Stimulated activated CD4-positive, alpha-beta T cell treated with anti-CD3 and anti-CD28 coated beads, Interleukin-12 subunit alpha, Interleukin-12 subunit beta, amount 100 ng/mL, for 4 hours (primary cell): ENCODE measurements at places on chromosomes 12 and 14.

- DNase-seq, result no peak
Observed at GRCh38 chr12:14395074-14395778, 29.7 kb downstream of the ATF7IP start.

GRCh38 chr12:10361084-10361483 is 28.8 kb downstream of the KLRK1 start:
- no peak for DNase-seq

DNA sequence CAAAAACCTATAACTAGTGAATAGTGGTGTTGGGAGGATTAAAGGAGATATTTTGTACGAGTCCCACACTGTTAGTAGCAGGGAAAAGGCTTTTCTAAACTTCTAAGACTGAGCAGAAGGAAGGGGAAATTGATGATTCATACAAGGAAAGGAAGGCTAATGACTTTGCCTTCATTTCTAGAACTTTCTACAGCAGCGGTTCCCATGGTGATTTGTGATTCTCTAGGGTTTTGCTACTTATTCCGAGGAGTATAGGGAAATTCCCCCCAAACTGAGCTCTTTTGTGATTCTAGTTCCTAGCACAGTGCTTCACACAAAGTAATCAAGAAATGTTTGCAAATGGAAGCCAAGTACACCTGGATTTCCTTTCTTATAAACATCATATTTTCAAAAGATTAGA is 23.8 kb upstream of the PWP1 start:
- DNase-seq, result no peak

- no peak for DNase-seq
Observed at GRCh38 chr14:69002069-69002468, 23.0 kb upstream of the ACTN1 start.

- DNase-seq, result no peak
Observed at GRCh38 chr12:58117201-58117600, 175.8 kb downstream of the ATP23 start.

DNA sequence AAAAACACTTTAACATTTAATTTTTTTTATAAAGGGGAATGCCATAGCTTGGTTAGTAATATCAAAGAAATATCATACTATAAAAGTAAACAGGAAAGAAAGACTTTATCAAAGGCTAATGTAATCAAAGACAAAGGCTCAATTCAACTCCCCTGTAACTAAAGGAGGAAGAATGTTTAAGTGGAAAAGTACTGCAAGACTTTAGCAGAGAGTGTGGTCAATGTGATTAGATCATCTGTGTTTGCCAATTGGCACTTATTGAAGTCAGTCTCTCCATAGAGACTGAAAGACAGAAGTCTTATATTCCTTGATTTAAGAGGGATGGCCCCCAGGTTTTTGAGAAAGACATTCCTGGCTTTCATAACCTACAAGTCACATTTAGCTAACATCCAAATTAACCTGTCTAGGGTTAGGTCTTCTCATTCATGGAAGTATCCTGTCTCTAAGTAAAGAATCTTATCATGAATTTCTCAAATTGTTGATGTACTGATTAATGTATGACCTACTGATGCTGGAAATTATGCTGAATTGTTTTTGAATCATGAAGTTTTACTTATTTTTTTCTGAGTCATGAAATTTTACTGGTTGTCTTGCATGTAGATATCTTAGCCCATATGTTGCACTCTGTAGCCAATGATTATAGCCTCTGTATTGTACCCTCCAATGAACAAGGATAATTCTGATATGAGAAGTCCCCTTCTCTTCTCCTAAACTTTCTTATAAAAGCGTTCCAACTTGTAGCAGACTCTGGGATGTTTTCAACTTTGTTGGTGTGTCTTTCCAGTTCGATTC is 65.4 kb downstream of the ATXN7L3B start:
- DNase-seq, result no peak

GRCh38 chr14:49897965-49898364 is 5.1 kb downstream of the ARF6 start:
- no peak for DNase-seq

DNA sequence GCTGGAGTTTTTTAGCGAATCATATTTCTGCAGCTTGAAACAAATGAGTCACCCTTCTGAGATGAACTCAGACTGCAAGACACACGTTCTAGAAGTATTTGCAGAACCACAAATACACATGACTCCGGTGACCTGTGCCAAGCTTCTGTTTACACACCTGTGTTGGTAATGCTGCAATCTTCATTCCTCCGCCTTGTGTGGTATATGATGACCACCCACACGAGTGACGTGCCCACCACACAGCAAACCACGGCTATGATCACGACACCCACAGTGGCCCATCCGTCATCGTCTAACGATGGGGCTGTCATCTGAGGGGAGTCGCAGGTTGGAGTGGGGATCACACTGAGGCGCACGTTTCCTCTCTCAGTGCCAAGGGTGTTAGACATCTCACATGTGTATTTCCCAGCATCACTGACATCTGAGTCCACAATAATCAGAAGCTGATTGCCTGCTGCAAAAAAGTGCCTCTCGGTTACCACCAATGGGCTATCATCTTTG is 43.0 kb downstream of the LRIG3 start:
- no peak for DNase-seq

- DNase-seq, result no peak
Observed at GRCh38 chr12:49170924-49171323, 18.0 kb downstream of the TUBA1A start.

DNA sequence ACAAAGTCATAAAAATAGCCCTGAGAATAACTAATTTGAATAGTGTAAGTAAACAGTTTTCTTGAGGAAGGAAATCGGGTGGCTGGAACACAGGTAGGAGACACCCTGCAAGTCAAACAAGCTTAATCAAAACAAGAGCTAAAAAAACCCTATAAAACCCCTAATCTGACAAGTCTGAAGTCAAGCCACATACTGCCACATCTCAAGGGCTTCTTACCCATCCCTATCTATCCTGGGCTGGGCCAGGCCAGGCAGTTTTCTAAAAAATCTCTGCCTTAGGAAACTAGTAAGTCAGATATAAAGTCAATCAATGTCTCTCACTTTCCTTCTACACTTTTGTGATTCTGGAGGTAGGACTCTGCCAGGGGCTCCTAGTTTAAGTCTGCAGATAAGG is 15.3 kb downstream of the UBE2N start:
- no peak for DNase-seq

- no peak for DNase-seq
Observed at GRCh38 chr12:12946686-12947355, 5.1 kb downstream of the GPRC5D start.

- no peak for DNase-seq
Observed at GRCh38 chr14:44417809-44418208, 89.3 kb downstream of the FSCB start.

DNA sequence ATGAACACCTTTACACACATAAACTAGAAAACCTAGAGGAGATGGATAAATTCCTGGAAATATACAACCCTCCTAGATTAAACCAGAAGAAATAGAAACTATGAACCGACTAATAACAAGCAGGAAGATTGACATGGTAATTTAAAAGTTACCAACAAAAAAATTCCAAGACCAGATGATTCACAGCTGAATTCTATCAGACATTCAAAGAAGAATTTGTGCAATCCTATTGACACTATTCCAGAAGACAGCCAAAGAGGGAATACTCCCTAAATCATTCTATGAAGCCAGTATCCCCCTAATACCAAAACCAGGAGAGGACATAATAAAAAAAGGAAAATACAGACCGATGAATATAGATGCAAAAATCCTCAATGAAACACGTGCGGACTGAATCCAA is 102.6 kb upstream of the KRR1 start:
- DNase-seq, result no peak

DNA sequence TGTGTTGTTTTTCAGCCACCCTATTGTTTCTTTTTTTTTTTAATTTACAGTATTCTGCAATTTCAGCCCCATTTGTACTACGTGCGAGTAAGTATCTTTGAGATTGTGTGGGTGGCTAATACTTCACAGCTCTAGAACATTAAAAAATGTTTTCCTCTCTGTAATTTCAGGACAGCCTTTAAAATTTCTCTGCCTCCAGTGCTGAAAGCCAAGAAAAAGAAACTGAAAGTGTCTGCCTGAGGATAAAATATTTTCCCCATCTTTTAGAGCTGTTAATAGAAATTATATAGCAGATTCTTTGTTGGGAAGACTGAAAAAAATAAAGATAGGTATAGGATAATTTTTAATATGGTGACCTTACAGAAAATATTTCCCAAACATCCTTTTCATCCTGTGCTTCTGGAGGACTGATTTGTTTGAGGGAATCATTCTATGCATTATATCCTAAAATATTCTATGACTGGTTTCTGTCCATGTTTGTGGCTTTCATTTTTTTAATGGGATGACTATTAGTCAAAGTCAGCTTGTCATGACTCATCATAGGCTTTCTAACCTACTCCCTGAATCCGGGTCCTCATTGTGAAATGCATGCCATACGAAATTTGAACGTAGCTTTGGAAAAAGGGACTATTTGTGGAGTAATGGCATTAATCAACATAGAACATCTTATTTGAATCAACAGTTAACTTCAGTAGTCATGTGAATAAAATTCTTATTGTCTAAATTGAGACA is 10.8 kb upstream of the TCTN2 start:
- DNase-seq, result no peak

DNA sequence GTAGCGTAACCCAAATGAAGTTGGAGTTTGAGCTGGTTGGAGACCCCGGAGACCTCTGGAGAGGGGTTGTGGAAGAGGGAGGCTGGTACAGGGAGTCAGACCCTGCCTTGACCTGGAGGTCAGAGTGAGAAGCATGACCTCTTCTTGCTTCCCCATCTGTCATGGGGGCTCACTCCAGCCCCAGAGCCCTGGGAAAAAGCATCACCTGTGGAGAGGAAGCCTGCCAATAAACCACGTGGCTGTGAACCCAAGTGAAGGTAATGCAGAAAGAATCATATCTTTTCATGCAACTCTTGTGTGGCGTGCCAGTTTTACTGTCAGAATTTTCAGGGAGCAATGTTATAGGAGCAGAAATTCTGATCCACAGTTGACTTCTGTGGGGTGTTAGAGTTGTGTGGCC is 178.5 kb upstream of the PRICKLE1 start:
- DNase-seq, result no peak

GRCh38 chr14:49774106-49774505 is 6.2 kb downstream of the KLHDC2 start:
- DNase-seq, result no peak

DNA sequence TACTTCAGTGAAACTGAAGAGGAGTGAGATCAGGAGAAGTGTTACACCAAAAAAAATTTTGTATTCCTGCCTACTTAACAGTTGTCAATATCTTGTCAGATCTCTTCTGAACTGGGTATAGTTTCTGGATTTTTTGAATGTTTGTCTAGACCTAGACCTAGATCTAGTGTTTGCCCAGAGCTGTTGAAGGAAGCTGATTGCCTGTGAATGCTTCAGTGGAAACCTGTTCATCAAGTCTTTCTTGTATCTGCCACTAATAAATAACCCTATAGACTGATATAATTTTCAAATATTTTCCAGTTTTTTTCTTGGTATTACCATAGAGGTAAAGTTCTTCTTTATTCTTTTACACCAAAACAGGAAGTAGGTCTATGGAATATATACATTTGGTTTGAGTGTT is 781.5 kb upstream of the FBXO33 start:
- no peak for DNase-seq

DNA sequence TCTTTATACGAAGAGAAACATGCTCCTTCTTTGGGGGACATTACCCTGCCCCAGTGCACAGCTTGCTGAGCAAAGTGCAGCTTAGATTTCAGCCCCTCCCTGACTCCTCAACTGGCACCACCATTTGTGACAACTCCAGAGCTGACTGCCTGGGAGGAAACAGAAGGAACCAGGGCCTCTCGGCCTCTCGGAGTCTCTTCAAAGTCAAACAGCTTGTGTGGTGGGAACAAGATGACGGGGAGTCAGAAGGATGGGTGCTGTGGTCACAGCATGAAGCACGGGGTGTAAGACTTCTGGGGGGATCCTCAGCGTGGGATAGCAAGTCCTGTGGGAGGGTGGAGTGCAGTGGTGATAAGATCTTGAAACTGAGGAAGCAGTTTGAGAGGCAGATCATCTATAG is 123.5 kb upstream of the BCL2L14 start:
- DNase-seq, result no peak

- DNase-seq, result no peak
Observed at GRCh38 chr12:45577844-45578399, 151.6 kb upstream of the ARID2 start.

DNA sequence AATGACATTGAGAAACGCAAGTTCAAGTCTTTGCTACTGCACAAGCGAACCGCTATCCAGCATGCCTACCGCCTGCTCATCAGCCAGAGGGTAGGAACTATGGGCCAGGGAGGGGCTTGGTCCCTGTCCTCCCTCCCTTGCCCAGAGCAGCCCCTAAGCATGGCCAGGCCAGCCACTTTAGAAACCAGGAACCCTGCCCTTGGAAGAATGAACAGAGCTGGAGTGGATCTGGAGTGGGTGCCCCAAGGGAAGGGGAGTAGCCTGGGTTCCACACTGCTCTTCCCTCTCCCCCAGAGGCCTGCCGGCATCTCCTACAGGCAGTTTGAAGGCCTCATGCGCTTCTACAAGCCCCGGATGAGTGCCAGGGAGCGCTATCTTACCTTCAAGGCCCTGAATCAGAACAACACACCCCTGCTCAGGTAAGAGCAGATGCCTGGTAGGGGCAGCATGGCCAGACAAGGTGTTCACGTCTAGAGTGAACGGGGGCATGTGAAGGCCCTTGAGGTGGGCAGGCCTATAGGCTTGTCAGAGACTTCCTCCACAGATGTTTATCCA is 55.8 kb downstream of the TPCN1 start:
- DNase-seq, result no peak

- no peak for DNase-seq
Observed at GRCh38 chr12:132717531-132718387, 7.1 kb downstream of the PGAM5 start.

DNA sequence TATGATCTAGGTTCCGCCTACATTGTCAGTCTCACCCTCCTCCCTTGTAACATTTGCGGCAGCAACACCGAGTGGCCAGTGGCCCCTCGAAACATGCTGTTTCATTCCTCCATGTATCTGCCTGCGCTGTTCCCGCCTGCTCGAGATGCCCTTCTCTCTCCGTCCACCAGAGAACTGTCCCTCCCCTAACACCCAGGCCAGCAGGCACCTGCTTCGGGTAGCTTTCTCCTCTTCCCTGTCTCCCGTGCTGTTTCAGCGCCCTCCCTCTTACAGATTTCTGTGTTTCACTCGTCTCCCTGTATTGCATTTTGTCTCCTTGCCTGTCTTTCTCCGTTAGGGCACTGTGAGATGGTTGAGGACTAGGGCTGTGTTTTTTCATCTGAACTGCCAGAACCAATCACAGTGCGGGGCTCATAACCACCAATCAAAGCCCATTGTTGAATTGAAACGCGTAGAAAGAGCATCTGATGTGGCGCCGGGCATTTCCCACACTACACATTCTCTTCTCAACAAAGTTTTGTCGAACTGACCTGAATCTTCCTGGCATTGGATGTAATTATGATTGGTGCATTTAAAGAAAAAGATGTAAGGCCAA is 40.9 kb upstream of the ELK3 start:
- DNase-seq, result no peak
